ENCODE measurements at places on chromosomes 5 and 9.

- DNase-seq = no peak
Observed at GRCh38 chr9:110170357-110171257, 37.4 kb downstream of the C9orf152 start.

- DNase-seq = no peak
Observed at GRCh38 chr5:51811883-51812471, 428.7 kb downstream of the ISL1 start.

- peak; percentile 62 for DNase-seq
Observed at GRCh38 chr9:108835831-108836230, 20.0 kb downstream of the ACTL7B start.

- no peak for DNase-seq
Observed at GRCh38 chr9:27413511-27414219, 110.4 kb upstream of the IFNK start.
